ENCODE measurements at places on chromosomes 5 and 9.
A peak's percentile ranks its signal among the peaks of the same experiment; 100 is the strongest.

DNA sequence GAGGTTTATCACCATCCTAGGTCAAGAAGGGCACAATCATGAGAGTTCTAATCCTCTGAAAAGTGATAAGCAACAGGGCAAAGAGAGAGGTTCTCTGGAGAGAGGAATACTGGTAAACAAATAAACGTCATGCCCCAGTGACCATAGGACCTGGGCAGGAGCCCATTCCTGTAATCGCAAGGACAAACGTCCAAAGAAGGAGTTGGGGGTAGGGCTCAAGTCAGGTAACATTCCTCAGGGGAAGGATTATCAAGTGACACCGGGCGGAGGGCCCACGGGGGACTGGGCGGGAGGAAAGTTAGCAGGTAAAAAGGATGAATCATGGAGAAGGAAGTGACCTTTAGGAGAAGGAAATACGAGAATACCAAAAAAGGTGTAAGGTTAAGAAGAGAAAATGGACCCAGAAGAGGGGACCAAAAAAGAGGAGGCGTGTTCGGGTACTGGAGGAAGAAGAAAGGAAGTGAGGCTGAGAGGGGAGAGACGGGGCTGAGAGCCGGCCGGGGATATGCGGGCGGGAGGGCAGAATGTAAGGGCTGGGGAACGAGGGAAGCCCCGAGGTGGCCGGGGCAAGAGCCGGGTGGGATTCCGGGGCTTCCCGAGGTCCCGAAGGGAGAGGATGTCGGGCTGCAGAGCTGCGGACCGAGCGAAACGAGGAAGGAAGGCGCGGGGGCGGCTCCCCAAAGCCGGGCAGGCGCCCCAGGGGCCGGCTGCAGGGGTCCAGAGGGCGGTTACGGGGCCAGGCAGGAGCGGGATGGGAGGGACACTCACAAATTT lies 583 bp downstream of the DIAPH1 start:
- DNase-seq, result peak; percentile 42

DNA sequence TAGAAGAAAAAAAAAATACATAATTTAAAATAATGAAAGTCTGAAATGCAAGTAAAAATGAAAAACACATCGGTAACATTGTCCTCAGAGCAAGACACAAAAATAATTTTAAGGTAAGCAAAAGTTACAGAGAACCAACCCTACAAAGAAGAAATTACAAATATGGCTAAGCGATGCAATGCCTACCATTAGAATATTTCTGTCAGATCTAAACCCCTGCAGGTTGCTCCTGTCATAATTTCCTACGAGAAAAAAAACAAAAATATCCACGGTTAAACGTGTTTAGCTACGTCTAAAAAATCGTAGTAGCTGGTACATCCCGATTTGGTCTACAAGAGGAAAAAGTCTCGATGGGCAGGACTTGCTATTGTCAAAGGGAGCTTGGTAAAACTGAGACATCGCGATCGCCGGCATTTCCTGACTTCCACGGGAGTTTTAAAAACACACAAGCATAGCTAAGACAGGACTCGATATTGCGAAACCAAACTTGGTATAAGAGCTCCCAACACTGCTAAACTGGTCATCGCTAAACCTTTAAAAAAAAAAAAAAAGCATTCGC lies 1.1 kb upstream of the ANXA2R start:
- no peak for DNase-seq

DNA sequence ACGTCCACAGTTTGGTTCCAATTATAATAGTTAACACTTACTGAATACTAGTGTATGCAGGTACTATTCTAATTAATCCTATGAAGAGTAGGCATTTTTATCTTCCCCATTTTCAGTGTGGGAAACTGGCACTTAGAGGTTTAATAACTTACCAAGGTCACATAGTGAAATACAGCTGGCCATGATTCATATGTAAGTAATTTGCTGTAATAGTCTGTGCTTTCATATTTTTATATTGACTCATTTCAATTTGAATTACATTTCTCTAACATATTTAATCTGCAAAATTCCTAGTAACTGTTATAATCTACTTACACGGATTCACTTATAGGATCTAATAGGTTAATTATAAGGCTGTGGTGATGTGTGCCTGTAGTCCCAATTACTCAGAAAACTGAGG lies 19.4 kb downstream of the CCNH start:
- DNase-seq, result no peak

DNA sequence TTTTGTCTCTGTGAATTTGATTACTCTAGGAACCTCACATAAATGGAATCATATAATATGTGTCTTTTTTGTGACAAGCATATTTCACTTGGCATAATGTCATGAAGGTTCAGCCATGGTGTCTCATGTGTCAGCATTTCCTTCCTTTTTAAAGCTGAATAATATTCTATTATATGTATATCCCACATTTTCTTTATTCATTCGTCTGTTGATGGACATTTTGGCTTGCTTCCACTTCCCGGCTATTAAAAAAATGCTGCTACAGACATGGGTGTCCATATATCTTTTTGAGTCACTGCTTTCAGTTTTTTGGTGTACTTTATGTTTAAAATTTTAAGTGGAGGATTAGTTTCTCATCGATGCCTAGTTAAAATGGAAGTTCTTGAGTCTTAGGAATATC lies 59.8 kb upstream of the C5orf63 start:
- DNase-seq, result no peak

GRCh38 chr9:116365056-116365471 lies 211.5 kb downstream of the PAPPA start:
- DNase-seq, result no peak

- no peak for DNase-seq
Measured at GRCh38 chr9:136597965-136598364, 52.1 kb upstream of the NOTCH1 start.

- no peak for DNase-seq
Measured at GRCh38 chr5:119287547-119288111, 68.2 kb upstream of the TNFAIP8 start.

- no peak for DNase-seq
Measured at GRCh38 chr9:91407580-91408318, 15.9 kb downstream of the NFIL3 start.

GRCh38 chr5:119313197-119313596 lies 42.6 kb upstream of the TNFAIP8 start:
- DNase-seq, result no peak

DNA sequence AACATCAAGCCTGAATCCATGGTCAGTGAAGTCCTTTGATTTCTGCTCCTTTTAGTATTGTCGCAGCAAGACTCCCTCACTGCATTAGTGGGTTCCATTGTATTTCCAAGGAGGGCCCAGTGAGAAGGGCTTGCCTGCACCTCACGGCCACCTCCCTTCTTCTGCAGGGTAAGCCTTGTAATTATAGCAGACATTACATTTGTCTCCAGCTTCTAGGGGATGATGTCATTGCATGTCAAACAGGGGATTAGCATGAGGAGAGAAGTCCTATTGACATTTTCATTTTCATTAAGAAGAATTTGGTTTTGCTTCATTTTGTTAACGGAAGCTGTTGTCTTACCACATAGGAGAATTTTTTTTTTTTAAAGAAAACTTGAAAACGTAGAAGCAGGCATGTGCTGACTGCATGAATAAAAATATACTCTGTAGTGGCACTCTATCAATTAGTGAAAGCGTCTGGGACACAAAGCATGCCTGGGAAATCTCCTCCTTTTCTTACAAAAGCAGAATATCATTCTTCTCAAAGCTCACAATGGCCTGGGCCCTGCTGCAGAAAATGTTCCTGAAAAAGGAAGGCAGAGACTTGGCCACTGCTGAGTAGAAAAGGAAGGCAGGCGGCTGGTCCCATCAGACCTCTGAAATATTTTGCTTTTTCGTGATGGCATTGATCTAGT lies 27.1 kb downstream of the MAP1B start:
- no peak for DNase-seq

GRCh38 chr9:81002242-81002641 lies 687.1 kb downstream of the TLE1 start:
- no peak for DNase-seq

DNA sequence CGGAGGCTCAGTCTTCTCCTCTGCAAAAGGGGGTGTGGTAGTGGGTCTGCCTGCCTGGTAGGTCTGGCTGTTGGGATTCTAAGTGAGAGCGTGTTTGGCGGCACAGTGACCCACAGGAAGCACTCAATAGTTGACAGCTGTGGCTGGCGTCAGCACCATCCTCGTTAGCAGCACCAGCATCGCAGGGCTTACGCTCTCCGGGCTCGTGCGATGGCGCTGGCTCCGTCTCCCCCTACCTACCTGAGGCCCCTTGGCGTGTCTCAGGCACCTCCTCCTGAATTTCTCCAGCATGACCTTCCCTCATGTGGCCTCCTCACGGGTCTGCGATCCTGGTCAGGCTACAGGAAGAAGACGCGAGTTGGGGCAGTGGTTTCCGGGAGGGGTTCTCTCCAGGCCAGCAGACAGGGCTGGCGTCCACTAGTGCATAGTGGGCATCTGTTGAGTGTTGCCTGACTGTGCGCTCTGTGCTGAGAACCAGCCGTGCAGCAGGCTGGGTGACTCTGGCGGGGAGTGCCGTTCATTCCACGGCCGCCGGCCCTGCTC lies 66.9 kb downstream of the HMCN2 start:
- no peak for DNase-seq

- no peak for DNase-seq
Measured at GRCh38 chr5:120644516-120644915, 180.4 kb downstream of the PRR16 start.

Measured in stimulated activated CD4-positive, alpha-beta T cell treated with anti-CD3 and anti-CD28 coated beads, Interleukin-1b, Interleukin-23, amount 100 ng/mL, for 4 hours (primary cell).